Liver (tissue), 10 donors: ENCODE measurements at places on chromosomes 16 and 17.
A peak's percentile ranks its signal among the peaks of the same experiment; 100 is the strongest.

- DNase-seq = no peak
Observed at GRCh38 chr16:31352376-31353115, 2.4 kb upstream of the ITGAX start.

DNA sequence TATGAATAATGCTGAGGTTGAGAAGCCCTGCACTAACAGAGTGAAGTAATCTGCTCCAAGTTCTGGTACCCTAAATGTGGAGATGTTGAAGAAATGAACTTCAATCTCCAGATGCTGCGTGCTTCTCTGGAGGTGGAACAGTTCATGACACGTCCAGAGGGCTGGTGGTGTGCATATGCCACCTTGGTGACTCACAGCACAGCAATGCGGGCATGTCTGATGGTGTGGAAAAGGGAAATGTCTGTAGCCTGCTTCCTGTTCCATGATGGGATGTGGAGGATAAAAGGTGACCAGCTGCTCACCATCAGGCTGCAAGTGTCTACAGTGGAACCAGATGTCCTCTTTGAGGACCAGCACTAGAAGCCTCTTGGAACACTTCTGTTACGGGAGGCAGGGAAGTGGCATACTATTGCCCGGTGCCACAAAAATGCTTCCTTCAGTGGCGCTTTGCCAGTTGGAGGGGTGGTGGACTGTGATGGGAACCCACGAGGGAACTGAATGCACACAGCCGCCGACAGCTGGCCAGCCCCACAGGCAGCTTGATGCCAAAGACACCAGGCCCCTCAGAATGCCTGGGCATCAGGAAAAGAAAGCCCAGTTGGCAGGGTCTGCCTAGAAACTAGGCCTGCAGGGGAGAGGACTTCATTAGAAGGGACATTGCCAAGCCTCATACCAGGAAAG lies 19.9 kb downstream of the SNX11 start:
- DNase-seq = no peak

- DNase-seq = no peak
Observed at GRCh38 chr16:88430524-88431446, 22.3 kb upstream of the ZFPM1 start.

GRCh38 chr17:68612923-68613292 lies 11.7 kb upstream of the FAM20A start:
- no peak for DNase-seq

GRCh38 chr17:14116263-14117024 lies 47.1 kb downstream of the COX10 start:
- DNase-seq = no peak

GRCh38 chr17:43900858-43901754 lies 6.2 kb downstream of the MPP2 start:
- DNase-seq = no peak

- no peak for DNase-seq
Observed at GRCh38 chr17:65058593-65058992, 2.1 kb upstream of the GNA13 start.

DNA sequence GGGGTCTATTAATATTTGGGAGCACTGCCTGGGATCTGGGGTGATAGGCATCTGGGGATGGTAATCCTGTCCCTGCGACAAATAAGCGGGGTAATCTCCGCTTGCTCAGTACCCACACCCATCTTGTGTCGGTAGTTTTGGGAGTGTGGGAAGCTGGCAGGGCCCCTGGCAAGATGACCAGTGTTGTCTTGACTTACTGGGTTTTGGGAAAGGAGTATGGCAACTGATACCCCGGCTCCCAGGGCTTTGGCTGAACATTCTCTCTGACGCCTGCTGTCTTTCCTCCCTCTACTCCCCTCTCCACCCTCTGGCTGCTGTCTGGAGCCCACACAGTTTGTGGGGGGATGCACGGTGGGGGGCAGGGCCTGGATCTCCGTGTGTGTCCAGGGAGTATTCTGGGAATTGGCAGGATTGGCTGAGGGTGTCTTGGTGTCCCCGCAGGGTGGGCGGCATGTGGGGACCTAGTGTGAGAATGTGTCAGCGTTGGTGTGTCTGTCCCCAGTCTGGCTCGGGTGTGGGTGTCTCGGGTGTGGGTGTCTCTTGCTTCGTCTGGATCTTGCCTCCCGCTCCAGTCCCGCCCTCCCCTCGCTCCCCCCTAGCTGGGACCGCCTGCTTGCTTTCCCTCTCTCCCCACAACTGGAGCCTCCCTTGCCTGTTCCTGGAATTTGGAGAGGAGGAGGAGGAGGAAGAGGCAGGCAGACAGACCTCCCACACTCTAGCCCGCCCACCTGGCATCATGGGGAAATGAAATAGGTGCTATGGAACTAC lies 12.0 kb downstream of the RARA start:
- DNase-seq = no peak

DNA sequence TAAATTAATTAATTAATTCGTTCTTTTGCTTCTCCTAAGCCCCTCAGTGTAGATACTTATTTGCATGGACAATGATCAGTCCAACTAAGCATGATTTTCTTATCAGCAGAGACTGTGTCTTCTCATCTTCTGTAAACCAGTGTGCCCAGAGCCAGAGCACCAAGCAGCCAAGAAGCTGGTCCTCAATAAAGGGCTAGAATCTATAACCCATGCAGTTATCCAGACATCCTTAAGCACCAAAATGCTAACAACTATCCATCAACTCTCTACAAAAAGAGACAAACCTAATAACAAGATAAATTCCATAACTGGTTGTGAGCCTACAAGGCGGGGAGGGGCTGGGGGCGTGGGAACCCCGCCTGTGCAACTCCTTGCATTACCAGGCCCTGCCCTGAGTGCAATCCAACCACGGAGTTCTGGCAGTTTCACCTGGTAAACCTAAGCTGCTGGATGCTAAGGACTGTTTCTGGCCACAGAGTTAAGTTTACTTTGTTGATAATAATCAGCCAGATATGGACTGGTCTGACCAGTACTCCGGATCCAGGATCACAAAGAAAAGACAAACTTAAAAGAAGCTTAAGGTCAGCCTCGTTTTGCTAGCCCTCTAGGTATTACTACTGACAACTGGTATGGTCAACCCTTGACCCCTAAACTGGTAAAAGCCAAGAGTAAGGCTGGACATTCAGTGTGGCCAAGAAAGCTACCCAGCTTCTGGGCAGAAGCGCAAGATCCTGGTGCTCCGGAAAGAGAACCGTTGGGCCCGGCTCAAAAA lies 51.5 kb downstream of the ZFHX3 start:
- no peak for DNase-seq

DNA sequence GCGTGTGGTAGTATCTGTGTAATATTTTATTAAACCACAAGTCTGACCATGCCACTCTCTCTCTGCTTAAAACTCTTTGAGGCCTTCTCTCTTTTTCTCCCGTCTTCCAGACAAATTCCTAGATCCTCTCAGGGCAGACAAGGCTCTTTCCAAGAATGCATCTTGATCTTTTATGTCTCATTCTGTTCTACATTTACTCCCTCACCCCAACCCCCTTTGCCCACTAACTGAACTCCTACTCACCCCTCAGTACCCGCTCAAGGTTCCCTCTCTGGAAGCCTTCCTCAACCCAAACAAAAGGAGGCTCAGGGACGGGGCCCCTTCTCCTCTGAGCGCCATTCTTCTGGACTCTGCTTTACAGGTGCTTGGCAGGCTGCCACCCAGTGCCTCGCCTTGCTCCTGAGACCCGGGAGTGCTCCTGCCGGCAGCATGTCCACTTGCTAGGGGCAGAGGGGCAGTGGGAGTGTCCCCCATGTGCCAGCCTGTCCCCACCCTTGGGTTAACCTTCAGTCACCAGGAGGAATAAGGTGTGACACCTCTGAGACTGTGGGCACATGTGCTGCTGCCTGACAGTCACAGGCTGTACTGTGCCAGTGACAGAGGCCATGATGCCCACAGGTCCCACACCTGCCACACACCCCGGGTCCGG lies 9.2 kb downstream of the SLC13A2 start:
- no peak for DNase-seq

GRCh38 chr17:70158591-70158990 lies 10.7 kb upstream of the KCNJ2 start:
- DNase-seq = no peak

DNA sequence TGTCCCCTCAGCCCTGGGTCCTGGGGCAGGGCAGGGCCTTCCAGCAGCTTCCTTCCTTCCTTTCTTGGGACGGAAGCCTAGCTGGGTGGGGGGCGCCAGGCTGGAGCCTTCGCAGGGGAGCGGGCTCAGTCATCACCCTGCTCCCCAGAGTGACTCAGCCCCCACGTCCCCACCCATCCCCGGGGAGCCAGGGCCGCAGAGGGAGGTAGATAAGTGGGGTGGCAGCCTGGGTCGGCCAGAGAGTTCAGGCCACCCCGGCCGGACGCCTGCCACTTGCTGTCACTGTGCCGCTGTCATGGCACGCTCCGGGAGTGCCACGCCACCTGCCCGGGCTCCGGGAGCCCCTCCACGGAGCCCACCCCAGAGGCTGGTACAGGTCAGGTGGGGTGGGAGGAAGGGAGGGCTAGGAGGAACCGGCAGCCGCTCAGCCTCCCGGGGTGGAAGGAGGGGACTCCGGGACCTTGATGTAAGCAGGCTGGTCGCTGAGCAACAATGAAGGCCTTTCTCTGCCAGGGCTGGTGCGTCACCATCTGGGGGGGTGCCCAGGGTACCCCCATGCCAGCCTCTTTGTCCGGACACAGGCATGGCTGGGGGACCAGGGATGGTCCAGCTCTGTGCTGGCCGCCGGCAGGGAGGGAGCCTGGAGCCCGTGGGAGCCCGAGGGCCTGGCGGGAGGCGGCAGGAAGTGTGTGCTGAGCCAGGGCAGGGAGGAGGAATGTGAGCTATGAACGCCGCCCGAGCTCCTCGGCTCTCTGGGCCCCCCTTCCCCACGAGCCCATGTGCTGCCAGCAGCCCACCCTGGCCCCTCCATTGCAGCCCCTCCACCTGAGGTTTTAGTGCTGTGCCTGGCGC lies 6.6 kb downstream of the NHERF2 start:
- no peak for DNase-seq

- no peak for DNase-seq
Observed at GRCh38 chr17:63533433-63534077, 10.4 kb downstream of the KCNH6 start.

DNA sequence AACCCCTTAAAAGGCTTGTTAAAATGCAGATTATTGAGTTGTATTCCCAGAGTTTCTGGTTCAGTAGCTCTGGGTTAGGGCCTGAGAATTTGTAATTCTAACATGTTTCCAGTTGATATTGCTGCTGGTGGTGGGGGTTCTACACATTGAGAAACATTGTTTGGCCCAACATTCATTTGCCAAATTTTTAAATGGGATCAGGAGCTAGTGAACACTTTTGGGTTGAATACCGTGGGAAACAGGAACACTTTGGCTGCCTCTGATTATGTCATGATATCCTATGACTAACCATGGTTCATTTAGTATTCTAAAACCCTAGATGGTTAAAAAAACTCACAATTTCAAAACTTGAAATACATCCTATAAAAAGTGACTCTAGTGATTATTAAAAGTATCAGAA lies 89.3 kb downstream of the RPGRIP1L start:
- no peak for DNase-seq

GRCh38 chr16:81283044-81283443 lies 31.7 kb upstream of the GAN start:
- no peak for DNase-seq

GRCh38 chr16:82405736-82406135 lies 221.0 kb upstream of the CDH13 start:
- no peak for DNase-seq

GRCh38 chr17:29060475-29060874 lies 17.5 kb downstream of the PIPOX start:
- no peak for DNase-seq

GRCh38 chr16:18050777-18051176 lies 285.8 kb downstream of the NPIPA8 start:
- DNase-seq = no peak

GRCh38 chr17:4566785-4567184 lies 6.4 kb upstream of the GGT6 start:
- peak; percentile 57 for DNase-seq

DNA sequence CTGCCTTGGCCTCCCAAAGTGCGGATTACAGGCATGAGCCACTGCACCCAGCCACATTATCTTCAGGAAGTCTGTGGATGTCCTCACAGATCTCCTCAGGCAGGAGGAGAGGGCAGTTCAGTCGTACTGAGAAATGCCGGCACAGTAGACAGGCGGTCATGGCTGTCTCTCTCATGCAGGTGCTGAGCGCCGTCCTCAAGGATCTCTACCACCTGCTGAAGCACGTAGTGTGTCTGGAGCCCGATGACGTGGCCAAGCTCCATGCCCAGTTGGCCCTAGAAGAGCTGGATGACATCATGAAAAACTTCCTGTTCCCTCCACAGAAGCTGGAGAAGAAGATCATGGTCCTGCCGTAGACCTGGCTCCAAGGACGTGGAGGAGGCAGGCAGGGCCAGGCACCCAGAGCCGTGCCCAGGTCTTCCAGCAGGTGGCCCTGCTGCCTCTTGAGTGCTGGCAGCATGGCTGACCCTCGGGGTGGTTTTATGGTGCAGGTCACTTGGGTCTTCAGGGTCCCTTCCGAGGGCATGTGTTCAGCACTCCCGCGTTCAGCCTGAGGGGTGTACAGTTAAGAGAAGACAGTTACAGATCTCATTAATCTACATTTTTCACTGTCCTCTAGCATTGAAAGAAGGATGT lies 22.0 kb upstream of the HAS3 start:
- DNase-seq = no peak

DNA sequence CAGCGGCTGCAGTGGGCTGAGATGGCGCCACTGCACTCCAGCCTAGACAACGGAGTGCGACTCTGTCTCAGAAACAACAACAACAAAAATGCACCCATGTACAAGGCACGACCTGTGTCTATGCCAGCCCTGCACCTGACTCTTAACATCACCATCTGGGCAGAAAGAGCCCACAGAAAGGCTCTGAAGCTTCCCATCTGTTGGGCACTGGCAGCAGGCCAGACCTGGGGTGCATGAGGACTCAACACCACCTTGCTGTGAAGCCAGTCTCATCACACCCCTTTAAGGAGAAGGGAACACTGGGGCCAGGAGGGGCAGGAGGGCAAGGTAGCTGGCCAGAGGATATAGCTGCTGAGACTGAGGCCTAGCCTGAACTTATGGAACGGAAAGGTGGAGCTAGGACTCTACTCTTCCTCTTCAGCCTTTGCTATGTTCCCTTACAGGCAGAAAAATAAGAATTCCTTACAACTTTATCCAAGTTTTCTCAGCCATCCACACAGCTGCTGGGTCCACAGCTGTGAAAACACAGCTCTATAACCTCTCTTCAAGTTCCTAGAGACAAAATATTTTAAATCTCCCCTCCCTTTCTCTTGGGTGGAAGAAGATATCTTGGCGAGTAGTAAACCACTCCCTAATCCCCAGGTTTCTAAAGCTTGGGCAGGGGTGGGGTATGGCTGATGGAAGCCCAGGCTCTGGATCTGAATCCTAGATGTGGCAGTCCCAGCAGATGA lies 2.8 kb downstream of the ELOB start:
- DNase-seq = no peak
